ENCODE measurements at places on chromosomes 12 and 14. TPM values are rescaled to one million over a fixed set of nuclear protein-coding genes. Genes with fewer than 3 reads are reported as not detected.

PYGL gene
- polyA plus RNA-seq, result 0.20 TPM

TMTC1 gene
- polyA plus RNA-seq, result not detected

CFAP251 gene
- polyA plus RNA-seq, result not detected

PTGER2 gene
- 2.8 TPM for polyA plus RNA-seq

LRRC10 gene
- not detected for polyA plus RNA-seq

B4GALNT3 gene
- polyA plus RNA-seq, result 0.89 TPM

SERPINA12 gene
- not detected for polyA plus RNA-seq

FOXA1 gene
- polyA plus RNA-seq, result not detected

GARIN6 gene
- polyA plus RNA-seq, result not detected
